ENCODE measurements at places on chromosomes 11 and 22.

DNA sequence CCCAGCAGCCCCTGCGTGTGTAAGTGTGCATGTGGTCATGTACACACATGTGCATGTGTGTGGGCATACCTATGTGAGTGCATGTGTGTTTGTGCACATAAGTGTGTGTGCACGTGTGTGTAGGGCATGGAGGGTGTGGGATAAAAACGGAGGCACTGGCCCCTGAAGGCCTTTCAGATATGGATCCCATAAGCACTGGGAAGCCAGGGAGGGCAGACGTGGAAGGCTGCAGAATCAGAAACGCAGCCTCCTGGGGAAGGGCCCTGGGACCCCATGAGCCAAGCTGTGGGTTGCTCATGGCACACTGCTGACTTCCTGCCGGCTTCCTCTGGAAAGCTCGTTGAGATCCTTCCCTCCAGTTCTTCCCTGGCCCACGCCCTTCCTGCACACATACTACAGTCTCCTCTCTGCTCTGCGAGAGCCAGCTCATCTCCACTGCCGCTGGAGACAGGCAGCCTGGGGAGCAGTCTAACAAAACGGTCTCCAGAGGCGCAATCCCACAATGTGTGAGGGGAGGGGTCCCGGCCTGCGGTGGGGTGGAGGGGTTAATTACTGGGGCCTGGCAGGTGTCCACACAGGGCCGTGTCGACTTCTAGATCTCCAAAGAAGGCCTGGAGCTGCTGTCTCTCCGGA is 435.2 kb upstream of the B3GAT1 start:
- no peak for DNase-seq
- no peak overlapping the region for H3K27ac ChIP-seq
- no peak overlapping the region for H3K4me3 ChIP-seq

DNA sequence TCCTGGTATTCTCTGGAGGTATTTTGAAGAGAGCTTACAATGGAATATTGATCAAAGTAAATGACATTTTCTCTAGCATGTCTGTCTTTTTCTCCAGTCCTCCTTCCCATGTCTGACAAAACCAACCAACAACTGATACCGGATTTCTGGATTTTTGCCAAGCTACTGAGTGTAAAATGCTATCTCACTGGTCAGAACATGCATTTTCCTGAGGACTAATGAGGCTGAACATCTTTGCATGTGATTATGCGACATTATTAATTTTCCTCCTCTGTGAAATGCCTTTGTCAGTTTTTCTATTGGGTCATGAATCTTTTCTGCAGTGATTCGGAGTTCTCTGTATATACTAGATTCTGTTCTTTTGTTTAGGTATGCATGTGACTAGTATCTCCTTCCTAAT is 51.4 kb downstream of the CDON start:
- no peak overlapping the region for H3K27ac ChIP-seq
- no peaks in the 10 kb centered on the region for H3K4me1 ChIP-seq
- no peaks in the 10 kb centered on the region for H3K27me3 ChIP-seq

- no peak overlapping the region for H3K4me3 ChIP-seq
- H3K27ac ChIP-seq: no peak overlapping the region
- no peaks in the 10 kb centered on the region for H3K36me3 ChIP-seq
- no peaks in the 10 kb centered on the region for H3K27me3 ChIP-seq
- peaks cover 4% of the 10 kb centered on the region for H3K4me1 ChIP-seq
Observed at GRCh38 chr11:135074397-135074998, 662.5 kb upstream of the B3GAT1 start.

GRCh38 chr22:29306835-29307595 is 565 bp downstream of the GAS2L1 start:
- no peaks in the 10 kb centered on the region for H3K36me3 ChIP-seq
- DNase-seq: peak; percentile 83
- H3K4me1 ChIP-seq: peaks cover 22% of the 10 kb centered on the region
- peaks cover 4% of the 10 kb centered on the region for H3K27me3 ChIP-seq

All from neuronal stem cell (in vitro differentiated cells).